ENCODE measurements at places on chromosomes 1 and 21.

- DNase-seq = no peak
Observed at GRCh38 chr1:200845360-200845759, 27.4 kb upstream of the GPR25 start.

- DNase-seq = no peak
Observed at GRCh38 chr1:68442822-68443556, 6.8 kb downstream of the RPE65 start.

DNA sequence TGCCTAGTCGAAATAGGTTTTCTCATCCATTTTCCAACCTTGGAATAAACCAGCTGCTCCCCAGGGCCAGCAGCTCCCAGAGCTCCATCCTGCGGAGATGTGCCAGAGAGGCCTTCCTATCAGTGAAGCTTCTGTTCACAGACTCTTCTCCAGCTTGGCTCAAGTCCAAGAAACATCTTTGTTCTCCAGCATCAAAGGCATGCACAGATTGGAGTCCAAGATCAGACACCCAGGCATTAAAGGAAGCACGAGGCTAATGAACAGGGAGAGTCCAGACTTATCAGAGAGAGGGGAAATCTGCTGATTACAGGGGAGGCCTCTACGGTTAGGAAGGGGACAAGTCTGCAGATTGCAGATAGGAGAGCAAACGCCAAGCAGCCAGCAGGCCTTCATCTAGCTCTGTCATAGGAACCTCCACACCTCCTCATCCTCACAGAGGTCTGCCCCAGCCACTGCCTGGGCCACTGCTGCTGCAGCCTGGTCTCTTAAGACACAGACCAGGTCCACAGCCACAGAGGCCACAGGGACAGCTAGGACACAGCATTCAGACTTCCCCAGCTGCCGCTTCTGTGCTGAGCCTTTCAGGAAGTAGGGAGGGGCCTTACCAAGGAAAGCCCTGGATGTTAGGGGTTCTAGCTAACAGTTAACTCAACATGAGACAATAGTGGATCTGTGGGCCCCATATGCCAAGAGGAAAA is 3.4 kb downstream of the PRR9 start:
- no peak for DNase-seq

DNA sequence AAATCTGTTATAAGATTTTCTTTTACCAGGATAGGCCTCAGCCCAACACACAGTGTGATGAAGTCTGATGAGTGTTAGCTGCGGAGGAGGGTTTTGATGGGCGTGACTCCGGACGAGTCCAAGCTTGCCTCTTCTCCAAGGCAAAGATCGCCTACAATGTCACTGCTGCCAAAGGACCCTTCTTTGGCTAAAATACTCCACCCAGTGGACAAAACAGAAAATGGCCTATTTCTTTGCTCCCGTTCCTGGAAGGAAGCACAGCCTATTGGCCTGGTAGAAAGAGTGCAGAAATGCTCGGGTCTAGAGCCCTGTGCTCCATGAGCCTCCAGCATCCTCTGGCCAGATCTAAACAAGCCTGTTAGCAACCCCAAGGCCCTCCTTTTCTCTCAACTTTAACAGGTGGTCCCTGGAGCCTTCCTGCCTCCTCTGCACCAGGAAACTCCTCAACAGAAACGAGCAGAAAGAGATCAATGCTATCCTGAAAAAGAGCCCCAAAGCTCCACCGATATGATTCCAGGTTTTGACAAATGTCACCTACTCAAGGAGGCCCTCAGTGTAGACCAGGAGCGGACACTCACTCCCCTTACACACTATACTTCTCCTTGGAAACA is 3.4 kb upstream of the CASQ2 start:
- DNase-seq = no peak

GRCh38 chr21:42332557-42333317 is 17.5 kb upstream of the TFF3 start:
- no peak for DNase-seq

DNA sequence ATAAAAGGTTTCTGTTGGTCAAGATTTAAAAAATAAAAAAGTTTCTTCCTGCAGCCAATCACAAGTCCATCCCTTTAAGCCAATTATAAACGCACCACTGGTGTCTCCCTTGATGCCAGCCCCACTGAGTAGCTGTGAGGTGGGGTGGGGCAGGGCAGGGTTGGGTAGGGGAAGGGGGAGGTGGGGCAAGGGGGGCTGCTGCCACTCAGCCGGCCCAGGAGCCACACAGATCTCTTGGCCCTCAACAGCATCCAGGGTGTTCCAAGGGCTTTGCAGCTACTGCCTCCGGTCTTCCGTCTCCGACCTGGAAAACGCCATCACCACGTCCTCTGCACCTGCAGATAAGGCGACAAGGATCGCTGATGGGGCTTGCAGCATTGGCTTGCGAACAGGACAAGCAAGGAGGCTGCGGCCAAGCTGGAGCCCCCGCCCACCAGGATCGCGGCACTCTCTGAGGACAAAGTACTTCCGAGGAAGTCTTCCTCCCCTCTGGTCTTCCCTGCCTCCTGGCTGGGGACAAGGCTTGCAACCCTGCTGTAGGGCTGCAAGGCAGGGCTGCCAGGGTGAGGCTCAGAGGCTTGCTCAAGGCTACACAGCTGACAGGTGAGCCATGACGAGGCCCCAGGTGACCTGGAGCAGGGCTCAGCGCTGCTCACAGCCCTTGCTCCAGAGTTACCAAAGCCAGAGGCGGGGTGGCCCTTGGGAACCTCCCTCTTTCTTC is 26.8 kb upstream of the CLSTN1 start:
- DNase-seq = no peak

DNA sequence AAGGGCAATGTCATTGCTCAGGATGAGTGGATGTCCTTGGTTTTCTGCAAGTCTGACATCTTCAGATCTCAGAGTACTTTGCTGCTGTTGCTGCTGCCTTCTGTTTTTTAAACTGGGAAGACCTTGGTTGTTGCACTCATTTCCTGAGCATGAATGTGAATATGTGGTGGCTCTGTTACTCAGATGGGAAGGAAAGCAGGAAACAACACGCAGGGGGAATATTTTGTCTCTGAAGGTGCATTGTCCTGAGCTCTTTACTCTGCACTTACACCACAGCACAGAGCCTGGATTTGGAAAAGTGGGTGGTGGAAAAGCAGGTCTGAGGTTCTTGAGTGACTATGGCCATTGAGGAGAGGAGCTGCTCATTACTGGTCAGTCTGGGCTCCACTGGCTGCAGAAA is 36.3 kb downstream of the PTGFRN start:
- DNase-seq = no peak

DNA sequence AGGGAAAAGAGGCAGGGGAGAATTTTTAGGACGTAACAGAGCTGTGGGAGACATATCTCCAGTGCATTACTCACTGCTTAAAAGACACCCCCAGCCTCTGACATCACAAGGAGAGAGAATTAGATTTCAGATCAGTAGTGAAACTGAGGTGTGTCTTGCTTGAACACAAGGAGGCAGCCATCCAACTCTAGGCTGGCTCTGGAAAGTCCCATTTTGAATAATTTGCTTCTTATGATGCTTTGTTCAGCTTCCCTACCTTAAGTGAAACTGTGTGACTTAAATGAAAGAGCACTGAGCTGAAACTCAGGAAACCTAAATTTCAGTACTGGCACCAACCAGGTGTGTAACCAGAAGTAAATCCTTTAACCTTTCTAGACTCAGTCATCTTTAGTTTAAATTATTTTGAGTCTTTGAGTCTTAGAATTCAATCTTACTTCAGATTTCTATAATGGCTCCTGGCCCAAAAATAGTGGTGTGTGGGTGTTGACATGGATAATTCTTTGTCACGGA is 251.6 kb upstream of the SGIP1 start:
- DNase-seq = no peak

DNA sequence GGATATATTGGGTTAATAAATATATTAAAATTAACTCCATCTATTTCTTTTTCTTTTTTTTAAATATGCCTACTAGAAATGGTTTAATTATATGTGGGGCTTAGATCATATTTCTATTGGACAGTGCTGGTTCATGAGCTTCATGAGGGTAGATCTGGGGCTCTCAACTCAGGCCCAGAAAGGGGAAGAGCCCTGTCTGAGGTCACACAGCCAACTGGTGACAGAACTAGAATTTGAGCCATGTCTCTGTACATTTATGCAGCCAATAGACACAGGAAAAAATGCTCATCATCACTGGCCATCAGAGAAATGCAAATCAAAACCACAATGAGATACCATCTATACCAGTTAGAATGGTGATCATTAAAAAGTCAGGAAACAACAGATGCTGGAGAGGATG is 5.1 kb upstream of the EPHB2 start:
- DNase-seq = no peak

DNA sequence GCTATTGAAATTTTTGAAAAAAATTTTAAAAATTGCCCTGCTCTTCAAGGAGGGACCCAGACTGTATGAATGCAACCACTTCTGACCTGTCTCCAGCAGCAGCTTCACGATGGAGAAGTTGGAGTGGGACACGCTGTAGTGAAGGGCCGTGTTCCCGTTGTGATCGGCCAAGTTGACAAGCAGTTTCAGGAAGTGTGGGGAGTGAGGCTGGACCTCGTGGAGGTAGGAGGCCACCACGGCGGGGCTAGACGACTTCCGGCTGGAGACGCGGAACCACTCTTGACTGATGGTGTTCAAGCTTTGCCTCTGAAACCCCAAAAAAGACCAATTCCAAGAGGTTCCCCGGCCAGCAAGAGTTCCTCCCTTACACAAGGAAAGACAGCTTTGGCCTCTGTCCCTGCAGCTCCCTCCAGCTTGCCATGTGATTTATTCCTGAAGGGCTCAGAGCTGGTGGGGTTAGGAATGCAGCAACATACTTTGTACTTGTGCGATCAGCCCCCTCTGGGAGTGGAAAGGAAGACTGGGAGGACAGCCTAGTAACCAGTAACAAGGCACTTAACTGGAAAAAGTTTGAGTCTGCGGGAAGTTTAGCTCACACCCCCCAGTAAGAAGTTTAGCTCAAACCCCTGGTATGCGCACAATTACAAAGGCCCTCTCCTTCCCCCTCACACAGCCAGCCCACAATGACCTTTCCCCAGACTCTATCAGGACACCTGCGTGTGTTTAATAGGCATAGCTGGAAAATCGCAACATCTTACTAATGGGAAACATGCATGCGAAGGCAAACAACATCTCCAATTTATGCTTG is 56.0 kb downstream of the KANK4 start:
- DNase-seq = no peak

DNA sequence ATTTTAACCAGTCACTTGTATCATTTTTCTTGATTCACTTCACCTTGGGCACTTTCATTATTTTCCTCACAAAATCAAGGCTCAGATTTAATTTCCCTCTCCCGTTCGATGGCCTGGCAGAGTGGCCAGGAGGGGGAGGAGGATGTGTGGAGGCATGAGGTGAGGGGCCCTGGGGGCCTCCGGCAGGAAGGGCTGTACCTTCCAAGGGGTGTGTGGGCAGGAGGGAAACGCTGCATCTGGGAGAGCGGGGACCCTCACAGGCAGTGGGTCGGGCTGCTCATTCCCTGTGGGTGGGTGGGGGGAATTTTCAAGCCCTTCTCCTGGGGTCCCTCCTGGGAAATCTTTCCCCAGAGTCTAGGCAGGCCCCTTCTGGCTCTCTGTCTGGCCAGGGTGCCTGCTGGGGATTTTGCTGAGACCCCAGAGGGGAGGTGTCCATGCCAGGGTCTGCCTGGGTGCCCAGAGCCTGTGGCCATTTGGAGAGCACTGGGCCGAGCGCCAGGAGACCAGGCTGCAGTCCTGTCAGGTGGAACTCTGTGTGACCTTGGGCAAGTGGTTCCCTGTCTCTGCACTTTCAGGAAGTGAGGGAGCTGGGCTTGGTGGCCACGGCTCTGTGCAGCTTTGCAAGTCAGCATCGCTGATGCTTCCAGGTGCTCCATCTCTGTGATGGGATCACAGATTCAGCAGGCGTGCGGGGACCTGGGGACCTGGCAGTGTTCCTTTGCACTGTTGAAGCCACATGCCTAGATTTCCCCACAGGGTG is 81.9 kb upstream of the C1orf174 start:
- no peak for DNase-seq

- no peak for DNase-seq
Observed at GRCh38 chr1:19682257-19682656, 17.6 kb downstream of the HTR6 start.

- DNase-seq = no peak
Observed at GRCh38 chr1:202225131-202225530, 31.5 kb downstream of the LGR6 start.

DNA sequence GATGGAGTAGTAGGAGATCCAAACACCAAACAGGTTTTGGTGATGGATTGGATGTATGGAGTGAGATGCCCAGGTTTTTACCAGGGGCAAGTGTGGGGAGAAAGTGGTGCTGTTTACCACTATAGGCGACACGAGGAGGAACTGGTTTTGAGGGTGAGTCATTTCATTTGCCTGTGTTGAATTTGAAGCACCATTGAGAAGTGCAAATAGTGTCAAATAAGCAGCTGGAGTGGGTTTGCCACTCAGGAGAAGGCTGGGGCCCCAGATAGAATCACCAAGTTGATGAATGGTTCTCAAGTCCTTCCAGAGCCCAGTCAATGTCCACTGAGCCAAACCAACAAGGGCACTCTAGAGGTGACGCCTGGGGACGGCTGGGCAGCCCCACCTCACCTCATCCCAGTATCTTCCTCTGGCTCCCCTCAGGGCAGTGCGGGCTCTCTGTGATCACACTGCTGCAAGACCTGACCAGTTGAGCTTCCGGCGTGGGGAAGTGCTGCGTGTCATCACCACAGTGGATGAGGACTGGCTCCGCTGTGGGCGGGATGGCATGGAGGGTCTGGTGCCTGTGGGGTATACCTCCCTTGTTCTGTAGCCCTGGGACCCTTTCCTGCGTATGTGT is 9.4 kb downstream of the RUSC1 start:
- DNase-seq = no peak

- DNase-seq = no peak
Observed at GRCh38 chr1:111973150-111973790, 16.2 kb downstream of the KCND3 start.

DNA sequence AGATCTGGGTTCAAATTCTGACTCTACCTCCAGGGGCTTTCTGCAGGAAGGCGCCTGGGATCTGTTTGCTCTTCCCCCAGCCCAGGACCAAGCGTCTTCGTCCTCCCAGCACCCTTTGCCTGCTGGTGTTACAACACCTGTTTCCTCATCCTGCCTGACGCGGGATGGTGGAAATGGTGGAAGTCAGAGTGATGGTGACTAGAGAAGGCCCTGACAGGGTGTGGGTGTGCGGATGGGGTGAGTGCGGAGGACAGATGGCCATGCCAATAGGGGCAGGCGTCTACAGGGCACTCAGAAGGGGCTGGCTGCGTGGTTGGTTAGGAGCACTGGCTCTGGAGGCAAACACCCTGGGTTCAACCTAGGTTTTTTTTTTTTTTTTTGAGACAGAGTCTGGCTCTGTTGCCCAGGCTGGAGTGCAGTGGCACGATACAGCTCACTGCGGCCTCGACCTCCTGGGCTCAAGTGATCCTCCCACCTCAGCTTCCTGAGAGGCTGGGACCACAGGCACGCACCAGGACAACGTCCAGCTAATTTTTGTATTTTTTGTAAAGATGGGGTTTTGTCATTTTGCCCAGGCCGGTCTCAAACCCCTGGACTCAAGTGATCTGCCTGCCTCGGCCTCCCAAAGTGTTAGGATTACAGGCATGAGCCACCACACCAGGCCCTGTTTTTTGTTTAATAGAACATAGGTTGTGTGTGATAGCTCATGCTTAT is 1.5 kb downstream of the THEMIS2 start:
- DNase-seq = no peak

DNA sequence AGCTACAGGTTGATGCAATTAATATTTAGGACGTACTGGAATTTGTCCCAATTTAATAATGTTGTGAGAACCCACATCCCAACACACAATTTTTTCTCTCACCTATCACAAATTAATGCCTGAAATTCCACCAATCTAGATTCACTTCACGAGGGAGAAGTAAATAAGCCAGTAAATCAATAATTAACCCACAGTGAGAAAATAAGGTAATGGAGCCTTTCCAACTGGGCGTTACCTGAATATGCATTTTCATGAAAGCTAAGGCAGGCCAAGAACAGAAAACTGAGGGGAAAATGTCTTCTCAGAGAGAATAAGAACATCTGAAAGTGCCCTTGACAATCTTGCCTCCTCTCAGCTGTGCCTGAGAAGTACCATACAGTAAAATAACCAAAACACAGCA is 240.8 kb upstream of the NR5A2 start:
- no peak for DNase-seq

Measured in stimulated activated CD8-positive, alpha-beta memory T cell treated with anti-CD3 and anti-CD28 coated beads, Interleukin-4, amount 100 ng/mL, for 1 hour (primary cell).